Activated T-cell treated with anti-CD3 and anti-CD28 coated beads, Interleukin-2, amount 50 U/mL, for 72 hours (primary cell): ENCODE measurements at places on chromosomes 3 and 15.

DNA sequence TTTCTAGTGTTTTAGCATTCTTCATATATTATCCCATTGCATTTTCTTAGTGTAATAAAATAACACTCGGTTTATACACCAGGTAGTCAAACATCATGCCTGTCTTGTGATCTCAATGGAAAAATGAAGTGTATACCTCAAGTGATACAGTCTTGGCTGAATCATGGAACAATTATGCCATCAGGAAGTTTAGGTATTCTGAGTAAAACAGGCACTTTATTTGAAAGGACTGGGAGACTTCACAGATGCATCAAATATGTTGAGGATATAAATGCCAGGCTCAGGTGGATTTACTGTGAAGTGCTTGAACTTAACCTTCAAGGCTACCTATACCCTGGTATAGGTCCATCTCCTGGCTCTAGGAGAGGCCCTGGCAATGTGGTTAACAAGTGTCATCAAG lies 8.5 kb downstream of the TGFBR2 start:
- DNase-seq = no peak

- no peak for DNase-seq
Measured at GRCh38 chr3:186915806-186916796, 14.2 kb upstream of the ST6GAL1 start.

DNA sequence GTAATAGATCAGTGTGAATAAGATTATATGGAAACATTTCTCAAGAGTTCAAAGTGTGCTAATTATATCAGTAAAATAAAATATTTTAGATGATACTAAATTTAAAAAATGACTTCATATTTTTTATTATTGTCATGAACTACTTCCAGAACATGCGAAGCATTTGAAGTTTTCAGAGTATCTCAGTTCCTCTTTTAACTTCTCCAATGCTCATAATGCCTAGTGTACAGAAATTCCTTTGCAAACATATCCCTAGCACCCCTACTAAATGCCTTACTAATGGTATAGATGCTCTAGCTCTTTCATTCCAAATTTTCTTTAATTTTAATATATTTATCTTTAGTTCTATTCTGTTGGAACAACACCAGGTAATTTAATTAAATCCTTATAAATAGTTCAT lies 580.4 kb downstream of the CADM2 start:
- no peak for DNase-seq

- DNase-seq = no peak
Measured at GRCh38 chr3:153103406-153103945, 58.5 kb upstream of the RAP2B start.

GRCh38 chr3:116445990-116446389 lies 703 bp upstream of the LSAMP start:
- no peak for DNase-seq
